Glomerular endothelial cell (primary cell): ENCODE measurements at places on chromosomes 16 and 17. TPM values are rescaled to one million over a fixed set of nuclear protein-coding genes. Genes with fewer than 3 reads are reported as not detected.

Gene P3H4
- 63.0 and 85.1 TPM in 2 replicates for total RNA-seq

Gene UNC13D
- 1.1 and 1.6 TPM in 2 replicates for total RNA-seq

GRCh38 chr16:69482410-69482991, 58.1 kb downstream of the CYB5B start:
- DNase-seq = no peak

DNA sequence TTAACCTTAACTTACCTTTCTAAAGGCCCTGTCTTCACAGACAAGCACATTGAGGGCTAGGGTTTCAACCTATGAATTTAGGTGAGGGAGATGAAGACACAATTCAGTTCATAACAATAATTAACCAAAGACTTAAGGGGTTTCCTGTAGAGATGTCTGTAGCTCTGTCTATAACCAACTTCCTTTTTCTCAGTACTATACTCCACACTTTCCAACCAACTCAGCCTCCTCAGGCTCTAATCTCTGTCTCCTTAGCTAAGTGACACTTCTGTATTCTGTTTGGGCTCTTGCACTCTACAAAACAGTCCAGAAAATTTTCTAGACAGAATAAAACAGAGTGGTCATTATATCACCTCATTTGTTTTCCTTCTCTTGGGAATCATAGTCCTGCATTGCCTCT, 25.8 kb downstream of the CAPNS2 start:
- DNase-seq = no peak

GRCh38 chr16:84124257-84125073, 7.7 kb upstream of the MBTPS1 start:
- DNase-seq = no peak

DNA sequence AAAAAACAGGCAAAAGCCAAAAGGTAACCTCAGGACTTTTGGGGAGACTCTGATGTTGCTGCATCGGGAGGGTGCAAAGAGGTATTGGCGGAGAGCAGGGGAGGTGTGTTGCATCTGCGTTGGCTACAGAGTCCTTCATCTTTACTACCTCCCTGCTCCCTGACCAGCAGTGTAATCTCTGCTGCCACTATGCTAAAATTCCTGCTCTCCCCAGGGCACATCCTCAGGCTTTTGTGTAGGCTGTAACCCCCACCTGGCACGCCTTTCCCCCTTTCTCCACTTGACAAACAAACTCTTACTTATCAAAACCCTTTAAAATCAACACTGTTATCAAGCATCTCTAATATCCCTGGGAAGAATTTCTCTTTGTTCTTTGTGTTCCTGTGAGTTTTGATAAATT, 435.3 kb downstream of the HAPSTR1 start:
- DNase-seq = no peak

GRCh38 chr17:32111141-32111771, 31.0 kb upstream of the RHOT1 start:
- peak; percentile 34 for DNase-seq
